ENCODE measurements at places on chromosomes 4 and X.

DNA sequence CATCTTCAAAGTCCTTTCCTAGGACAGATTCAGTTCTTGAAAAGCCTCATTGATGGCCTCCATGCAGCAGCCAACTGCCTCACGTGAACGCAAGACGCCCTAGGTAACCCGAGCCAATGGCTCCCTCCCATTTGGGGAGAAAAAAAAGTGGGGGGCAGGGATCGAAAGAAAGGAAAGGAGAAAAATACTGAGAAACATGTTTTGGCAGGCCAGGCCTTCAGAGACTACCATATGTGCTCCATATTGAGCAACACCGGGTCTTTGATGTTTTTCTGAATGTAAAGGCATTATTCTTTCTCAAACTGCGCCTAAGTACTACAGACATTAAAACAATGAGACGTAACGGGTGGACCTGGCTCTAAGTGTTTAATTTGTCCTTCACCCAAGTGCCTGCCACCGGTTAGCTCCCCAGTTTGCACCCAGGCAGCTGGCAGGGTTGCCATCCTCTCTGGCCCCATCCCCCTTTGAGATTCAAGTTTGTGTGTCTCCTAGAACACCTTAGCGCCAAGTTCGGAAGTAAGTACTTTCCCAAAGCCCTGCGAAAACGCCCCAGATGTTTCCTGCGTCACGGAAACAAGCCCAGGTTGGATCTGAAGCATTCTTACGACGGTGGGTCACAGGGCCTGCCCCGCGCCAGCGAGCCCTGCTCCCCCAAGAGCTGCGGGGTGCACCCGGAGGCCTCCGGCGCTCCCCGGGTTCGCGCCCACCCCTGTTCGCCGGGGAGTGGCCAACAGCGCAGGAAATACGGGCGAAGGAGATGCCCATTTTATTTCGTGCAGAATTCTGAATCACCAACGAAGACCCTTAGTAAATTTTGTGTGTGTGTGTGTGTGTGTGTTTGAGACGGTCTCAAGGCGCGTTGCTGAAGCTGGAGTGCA, 30.1 kb downstream of the HAND2 start:
- DNase-seq, result no peak

GRCh38 chr4:76357981-76358380, 51.4 kb downstream of the STBD1 start:
- DNase-seq, result no peak

DNA sequence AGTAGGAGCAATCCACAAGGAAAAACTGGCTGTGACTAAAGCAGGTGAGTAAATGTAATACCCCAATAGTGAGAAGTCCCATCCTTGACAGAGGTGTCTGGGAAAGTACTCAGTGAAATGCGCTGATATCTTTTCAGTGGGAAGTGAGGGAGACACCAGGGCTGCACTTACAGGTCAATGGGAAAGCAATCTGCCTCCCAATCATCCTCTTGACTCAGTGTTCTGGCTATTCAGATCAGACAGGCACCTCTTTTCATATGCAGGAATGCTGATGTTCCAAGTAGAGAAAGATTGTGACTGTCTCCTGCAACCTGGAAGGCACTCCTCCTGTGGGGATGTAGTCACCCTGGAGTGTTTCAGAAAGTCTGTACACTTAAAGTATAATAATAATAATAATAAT, 39.9 kb upstream of the SPIN2A start:
- DNase-seq, result no peak

DNA sequence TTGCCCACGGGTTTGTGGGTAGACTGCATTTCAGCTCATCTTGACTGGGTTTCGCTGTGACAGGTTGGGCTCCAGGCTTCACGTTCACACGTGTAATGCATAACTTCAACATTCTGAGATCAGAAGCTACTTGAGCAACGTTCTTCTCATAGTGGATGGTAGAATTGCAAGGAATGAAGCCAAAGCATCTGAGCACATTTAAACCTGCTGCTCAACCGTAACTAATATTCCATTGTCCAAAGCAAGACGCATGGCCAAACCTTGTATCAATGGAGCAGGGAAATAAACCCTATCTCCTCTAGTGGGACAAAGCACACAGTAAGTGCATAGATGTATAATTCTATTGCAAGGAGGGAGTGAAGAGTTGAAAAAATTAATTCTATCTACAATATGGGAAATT, 86.5 kb upstream of the PTCHD1 start:
- no peak for DNase-seq

- no peak for DNase-seq
Observed at GRCh38 chrX:136586386-136586785, 54.4 kb downstream of the VGLL1 start.

DNA sequence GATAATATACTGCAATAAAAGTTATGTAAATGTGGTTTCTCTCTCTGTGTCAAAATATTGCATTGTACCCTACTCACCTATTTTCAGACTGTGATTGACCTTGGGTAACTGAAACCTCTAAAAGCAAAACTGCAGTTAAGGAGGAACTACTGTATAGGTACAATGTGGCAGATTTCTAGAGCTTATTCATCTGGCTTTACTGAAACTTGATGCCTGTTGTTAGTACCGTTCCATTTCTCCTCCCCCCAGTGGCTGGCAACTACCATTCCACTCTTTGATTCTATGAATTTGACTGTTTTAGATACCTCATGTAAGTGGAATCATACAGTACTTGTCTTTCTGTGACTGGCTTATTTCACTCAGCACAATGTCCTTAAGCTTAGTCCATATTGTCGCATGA, 61.9 kb downstream of the HOPX start:
- DNase-seq, result no peak

- DNase-seq, result peak; percentile 93
Observed at GRCh38 chr4:73740353-73740778, at the start of gene CXCL8. CXCL8 (plus strand) TSS chr4:73740569; CDS start chr4:73740659, 90 bp downstream.

- DNase-seq, result no peak
Observed at GRCh38 chr4:128769011-128769410, 40.5 kb upstream of the JADE1 start.

GRCh38 chr4:184306949-184307348, 89.3 kb upstream of the ENPP6 start:
- no peak for DNase-seq

DNA sequence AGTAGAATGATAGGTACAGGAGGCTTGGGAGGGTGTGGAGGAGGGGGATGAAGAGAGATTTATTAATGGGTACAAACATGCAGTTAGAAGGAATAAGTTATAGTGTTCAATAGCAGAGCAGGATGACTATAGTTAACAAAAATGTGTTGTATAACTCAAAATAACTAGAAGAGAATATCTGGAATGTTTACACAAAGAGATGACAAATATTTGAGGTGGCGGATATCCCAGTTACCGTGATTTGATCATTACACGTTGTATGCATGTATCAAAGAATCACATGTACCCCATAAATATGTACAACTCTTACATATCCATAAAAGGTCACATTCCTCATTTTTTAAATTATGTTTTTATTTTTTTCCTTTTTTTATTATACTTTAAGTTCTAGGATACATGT, 456.6 kb downstream of the MAGEB5 start:
- DNase-seq, result no peak

All from HT-29 (cell line).